ENCODE measurements at places on chromosomes 16 and 17.

GRCh38 chr17:21297026-21297520, 12.6 kb downstream of the MAP2K3 start:
- no peak for DNase-seq

- no peak for DNase-seq
Observed at GRCh38 chr17:57965521-57966160, 10.4 kb upstream of the CUEDC1 start.

DNA sequence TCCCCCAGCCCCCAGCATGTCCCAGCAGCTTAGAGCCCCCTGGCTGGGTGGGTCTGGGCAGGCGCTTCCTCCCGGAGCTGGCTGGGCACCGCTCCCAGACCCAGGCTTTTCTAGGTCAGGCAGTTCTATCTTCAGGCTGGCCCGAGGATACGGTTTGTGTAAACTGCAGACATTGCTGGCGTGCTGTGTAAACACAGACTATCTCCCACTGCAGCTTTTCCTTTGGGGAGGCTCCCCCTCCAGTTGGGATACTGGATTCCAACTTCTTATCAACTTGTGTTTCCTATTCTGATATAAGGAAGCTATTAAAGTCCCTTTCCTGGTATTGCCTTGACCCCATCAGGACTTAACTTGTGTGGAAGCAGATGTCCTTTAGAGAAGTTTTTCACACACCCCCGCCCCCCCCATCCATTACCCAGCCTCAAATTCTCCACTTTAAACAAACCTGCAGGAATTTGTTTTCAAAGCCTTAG, 18.3 kb upstream of the GNA13 start:
- DNase-seq = no peak

DNA sequence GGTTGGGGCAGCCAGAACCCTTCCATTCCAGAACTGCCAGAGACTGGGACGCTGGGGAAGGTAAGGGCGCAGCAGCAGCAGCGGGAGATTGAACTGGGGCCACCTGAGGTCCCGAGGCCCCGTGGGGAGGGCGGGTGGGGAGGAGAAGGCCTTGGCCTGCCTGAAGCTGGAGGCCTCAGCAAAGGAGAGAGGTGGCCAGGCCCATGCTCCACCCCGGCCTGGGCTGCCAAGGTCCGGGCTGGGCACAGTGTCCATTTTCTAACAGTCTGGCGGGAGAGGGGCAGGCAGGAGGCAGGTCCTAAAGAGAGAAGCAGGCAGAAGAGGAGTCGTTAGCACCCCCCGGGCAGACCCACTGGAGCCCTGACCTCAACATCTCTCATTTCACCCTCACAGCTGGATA, 1.1 kb upstream of the GDPD3 start:
- no peak for DNase-seq

DNA sequence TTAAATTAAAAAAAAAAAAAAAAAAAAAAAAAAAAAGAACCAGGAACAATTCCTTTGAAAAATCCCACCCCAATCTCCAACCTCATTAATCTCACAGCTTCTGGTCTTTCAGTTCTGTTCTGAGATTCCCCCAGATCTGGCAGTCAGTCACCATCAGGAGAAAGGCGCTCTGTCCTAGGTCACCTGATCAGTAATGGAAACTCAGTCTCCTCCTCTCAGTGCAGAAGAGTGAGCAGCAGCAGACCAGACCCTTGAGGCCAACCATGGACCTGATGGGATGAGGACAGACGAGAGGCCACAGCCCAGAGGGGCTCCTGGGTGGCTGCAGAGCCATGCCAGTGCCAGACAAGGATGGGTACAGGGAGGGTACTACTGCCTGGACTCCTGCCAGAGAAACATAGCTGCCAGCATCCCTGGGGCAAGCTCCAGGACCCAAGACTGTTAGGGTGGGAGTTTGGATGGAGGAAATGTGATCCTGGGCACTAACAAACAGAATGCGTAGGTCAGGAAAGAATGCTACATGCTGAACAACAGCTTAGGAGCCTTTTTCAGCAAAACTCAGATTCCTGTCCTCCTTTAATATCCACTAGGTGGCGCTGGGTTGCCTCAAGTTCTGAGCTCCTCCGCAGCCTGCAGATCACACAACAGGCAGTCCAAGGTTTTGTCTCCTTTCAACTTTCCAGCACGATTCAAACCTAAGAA, 28.7 kb downstream of the MPG start:
- DNase-seq = peak; percentile 64

DNA sequence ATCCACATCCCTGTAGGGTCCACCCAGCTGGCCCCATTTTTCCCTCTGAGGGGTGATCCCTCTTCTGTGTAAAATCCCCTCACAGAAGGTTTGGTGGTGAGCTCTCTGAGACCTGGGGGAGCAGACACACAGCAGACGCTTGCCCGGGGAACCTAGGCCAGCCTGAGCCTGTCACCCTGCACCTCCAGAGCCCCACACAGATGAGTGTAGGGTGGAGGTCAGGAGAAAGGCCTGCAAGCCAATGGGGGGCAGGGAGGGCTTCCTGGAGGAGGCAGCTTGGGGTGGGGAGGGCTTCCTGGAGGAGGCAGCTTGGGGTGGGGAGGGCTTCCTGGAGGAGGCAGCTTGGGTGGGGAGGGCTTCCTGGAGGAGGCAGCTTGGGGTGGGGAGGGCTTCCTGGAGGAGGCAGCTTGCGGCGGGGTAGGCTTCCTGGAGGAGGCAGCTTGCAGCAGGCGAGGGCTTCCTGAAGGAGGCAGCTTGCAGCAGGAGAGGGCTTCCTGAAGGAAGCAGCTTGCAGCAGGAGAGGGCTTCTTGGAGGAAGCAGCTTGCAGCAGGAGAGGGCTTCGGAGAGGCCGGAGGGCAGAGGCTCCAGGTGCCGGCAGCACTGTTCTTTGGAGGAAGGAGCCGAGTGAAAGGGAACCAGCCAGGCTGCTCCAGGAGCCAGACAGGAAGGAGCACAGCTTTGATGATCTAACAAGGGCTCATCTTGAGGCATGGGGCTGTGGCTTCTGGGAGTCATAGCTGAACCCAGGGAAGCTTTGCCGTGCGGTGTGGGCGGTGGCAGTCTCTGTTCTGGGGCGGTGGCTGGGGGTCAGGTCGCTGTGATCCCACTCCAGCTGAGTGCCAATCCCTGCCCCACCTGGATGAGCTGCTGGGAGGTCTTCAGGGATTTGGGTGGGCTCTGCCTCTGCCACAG, 83.7 kb upstream of the ZNF469 start:
- no peak for DNase-seq
